ENCODE measurements at places on chromosomes 3 and 15.

- no peak for DNase-seq
Observed at GRCh38 chr3:49171775-49172500, 540 bp downstream of the KLHDC8B start.

DNA sequence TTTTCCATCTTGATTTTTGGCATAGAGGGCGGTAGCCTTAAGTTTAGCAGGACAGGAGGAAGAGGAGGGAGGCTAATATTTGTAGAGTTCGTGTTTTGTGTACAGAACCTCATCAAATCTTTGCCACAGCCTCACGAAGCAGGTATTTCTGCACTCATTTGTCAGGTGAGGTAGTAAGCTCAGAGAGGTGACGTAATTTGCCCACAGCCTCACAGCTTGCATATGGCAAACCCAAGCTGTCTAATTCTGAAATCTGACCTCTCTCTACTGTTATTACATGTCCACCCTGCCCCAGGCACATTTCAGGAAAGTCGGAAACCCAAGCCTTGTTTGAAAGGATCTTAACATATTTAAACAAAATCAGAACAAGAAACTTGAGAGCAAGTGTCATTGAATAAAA, 91.1 kb upstream of the TPM1 start:
- DNase-seq, result no peak

GRCh38 chr3:137121704-137122314, 164.0 kb downstream of the IL20RB start:
- no peak for DNase-seq

GRCh38 chr3:71629711-71630110, 46.2 kb upstream of the FOXP1 start:
- no peak for DNase-seq

GRCh38 chr3:195543500-195544229, 540 bp upstream of the PPP1R2 start:
- DNase-seq, result no peak

GRCh38 chr3:197369545-197369944, 71.1 kb upstream of the DLG1 start:
- no peak for DNase-seq

- no peak for DNase-seq
Observed at GRCh38 chr3:148535001-148535400, 162.7 kb upstream of the AGTR1 start.
